Activated CD4-positive, alpha-beta T cell treated with anti-CD3 and anti-CD28 coated beads, Interleukin-2, amount 10 ng/mL, durations not matched to agents 7 days and 5 days (primary cell): ENCODE measurements at places on chromosomes 5 and 9. TPM values are rescaled to one million over a fixed set of nuclear protein-coding genes. Genes with fewer than 3 reads are reported as not detected.

GRCh38 chr5:180632768-180633167, 16.6 kb downstream of the FLT4 start:
- no peak overlapping the region for H3K27ac ChIP-seq
- no peaks in the 10 kb centered on the region for H3K36me3 ChIP-seq
- DNase-seq, result no peak

The BAAT gene
- total RNA-seq, result 0.07 TPM

The RNF183 gene
- total RNA-seq, result not detected

DNA sequence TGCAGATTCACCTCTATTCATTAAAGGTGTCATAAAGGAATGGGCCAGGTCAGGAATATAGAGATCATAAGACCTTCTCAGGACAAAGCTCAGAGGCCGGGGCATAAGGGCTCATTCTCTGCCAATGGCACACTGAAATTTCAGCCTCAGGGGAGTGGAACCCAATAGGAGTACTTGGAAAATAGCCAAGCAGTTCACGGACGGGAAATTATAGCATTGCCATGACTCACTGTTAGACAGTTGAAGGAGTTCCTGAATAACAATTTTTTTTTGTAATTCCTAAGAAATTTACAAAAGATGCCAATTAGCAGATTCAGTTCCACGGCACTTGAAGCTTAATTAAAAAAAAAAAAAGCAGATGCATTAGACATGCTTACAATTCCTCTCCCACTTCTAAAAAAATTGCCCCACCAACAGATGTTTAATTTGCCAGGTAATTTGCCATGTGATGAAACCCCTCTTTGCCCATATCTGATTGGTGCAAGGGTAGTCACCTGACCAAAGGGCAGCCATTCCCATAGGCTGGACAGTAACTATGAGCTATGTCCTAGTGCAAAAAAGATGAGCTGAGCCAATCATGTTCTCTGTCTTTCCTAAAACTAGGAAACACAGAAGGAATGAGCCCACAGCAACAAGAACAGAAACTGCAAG, 58.6 kb downstream of the PTCD2 start:
- no peaks in the 10 kb centered on the region for H3K27me3 ChIP-seq
- no peak overlapping the region for H3K27ac ChIP-seq
- no peak overlapping the region for H3K4me3 ChIP-seq
- no peak for DNase-seq
- no peaks in the 10 kb centered on the region for H3K36me3 ChIP-seq

The TRIP13 gene
- total RNA-seq, result 33.4 TPM

- H3K4me1 ChIP-seq, result peaks cover 35% of the 10 kb centered on the region
- no peak for DNase-seq
- H3K27me3 ChIP-seq, result no peaks in the 10 kb centered on the region
- no peak overlapping the region for H3K4me3 ChIP-seq
Observed at GRCh38 chr5:172077664-172078425, 71.4 kb upstream of the FBXW11 start.

DNA sequence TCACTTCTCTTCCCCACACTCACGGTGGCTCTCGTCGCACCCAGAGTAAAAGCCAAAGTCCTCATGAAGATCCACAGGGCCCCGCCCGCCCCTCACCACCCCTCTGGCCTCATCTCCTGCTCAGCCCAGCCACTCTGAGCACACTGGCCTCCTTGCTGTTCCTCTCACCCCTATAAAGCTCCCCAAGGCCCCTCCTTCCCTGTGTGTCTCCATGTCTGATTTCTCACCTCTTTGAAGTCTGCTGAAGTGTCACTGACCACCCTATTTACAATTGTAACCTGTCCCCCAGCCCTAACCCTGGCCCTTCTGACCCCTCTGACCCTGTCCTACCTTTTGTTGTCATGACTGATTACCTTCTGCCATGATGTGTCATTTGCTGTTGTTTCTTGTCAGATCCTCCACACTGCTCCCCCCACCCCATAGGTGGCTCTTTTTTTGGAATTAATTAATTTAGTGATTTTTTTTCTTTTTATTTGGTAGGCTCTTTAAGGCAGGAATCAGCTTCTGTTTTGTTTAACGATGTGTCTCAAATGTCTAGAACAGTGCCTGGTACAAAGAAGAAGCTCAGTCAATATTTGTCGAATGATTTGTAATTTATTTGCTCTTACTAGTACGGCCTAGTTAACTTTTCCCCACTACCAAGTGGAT, 90.2 kb downstream of the IQGAP2 start:
- H3K27ac ChIP-seq, result no peak overlapping the region
- no peak for DNase-seq
- no peaks in the 10 kb centered on the region for H3K27me3 ChIP-seq
- peaks cover 28% of the 10 kb centered on the region for H3K4me1 ChIP-seq
- H3K36me3 ChIP-seq, result peaks cover 32% of the 10 kb centered on the region
- H3K4me3 ChIP-seq, result no peak overlapping the region

- H3K4me1 ChIP-seq, result peaks cover 29% of the 10 kb centered on the region
- H3K27ac ChIP-seq, result peak within 1 kb of the TSS; percentile 89
- no peaks in the 10 kb centered on the region for H3K36me3 ChIP-seq
- peaks cover 3% of the 10 kb centered on the region for H3K27me3 ChIP-seq
- peak within 1 kb of the TSS; percentile 91 for H3K4me3 ChIP-seq
Observed at GRCh38 chr9:35828716-35829083, at the start of gene FAM221B. Gene FAM221B, minus strand, starts transcription at chr9:35828732. Its CDS starts 2,571 bp downstream, at chr9:35826161.

DNA sequence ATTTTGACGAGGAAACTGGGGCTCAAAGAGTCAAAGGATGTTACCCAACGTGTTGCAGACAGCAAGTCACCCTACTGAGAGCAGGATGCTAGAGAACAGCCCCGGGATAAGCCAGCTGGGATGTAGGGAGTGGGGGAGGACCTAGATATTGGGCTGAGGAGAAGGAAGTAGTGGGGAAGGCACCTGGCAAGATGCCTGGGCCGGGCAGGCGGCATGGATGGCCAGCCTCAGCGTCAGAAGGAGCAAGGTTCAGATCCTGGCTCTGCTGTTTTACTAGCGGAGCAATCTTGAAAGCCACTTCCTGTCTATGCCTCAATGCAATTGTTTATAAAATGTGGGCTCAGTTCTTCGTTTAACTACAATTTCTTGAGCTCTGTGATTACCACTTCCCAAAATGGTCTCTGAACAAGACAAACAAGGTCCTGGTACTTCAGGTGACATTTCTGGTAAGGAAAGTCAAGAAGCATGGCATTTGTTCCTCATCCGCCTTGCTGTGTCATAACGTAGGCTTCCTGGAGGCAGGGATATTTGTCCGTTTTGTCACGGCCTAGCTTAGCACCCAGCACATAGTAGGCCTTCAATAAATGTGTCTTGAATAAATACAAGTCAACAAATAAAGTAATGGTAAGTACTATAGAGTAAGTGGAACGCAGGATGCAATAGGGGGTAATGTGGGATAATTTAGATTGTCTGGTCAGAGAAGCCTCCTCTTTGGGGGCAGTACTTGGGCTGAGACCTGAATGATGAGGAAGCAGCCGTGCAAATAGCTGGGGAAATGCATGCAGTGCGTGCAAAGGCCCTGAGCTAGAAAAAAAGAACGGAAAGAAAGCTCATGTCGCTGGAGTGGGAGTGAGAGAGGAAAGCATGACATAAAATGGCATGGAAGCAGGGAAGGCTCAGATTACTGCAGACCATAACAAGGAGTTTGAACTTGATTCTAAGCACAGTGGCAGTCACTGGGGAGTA, 70.5 kb downstream of the SMIM23 start:
- peaks cover 14% of the 10 kb centered on the region for H3K4me1 ChIP-seq
- no peaks in the 10 kb centered on the region for H3K36me3 ChIP-seq
- peak overlapping the region; percentile 33 for H3K27ac ChIP-seq
- no peak for DNase-seq
- no peaks in the 10 kb centered on the region for H3K27me3 ChIP-seq
- no peak overlapping the region for H3K4me3 ChIP-seq

The CORO2A gene
- total RNA-seq, result 7.2 TPM
